ENCODE measurements at places on chromosomes 2 and 18.

- no peak for DNase-seq
Observed at GRCh38 chr2:144453486-144454158, 66.3 kb downstream of the ZEB2 start.

- DNase-seq: no peak
Observed at GRCh38 chr2:46091004-46091403, 206.2 kb upstream of the EPAS1 start.

DNA sequence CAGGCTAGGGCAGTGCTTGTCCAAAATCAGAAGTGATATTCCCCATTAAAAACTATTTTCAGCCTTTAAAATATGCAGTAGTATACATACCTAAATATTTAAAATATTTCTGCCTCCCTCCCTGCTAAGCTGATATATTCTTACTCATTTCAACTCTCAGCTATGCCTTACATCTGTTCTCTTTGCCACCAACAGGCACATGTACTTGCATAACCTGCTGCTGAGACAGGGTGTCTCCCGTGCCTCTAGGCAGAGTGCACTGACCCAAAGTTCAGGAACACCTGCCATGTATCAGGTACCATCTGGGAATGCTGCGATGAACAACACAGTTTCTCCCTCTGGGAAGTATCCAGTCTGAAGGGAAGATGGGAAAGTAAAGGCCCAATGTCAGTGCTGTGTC is 91.7 kb downstream of the STK39 start:
- peak; percentile 57 for DNase-seq

DNA sequence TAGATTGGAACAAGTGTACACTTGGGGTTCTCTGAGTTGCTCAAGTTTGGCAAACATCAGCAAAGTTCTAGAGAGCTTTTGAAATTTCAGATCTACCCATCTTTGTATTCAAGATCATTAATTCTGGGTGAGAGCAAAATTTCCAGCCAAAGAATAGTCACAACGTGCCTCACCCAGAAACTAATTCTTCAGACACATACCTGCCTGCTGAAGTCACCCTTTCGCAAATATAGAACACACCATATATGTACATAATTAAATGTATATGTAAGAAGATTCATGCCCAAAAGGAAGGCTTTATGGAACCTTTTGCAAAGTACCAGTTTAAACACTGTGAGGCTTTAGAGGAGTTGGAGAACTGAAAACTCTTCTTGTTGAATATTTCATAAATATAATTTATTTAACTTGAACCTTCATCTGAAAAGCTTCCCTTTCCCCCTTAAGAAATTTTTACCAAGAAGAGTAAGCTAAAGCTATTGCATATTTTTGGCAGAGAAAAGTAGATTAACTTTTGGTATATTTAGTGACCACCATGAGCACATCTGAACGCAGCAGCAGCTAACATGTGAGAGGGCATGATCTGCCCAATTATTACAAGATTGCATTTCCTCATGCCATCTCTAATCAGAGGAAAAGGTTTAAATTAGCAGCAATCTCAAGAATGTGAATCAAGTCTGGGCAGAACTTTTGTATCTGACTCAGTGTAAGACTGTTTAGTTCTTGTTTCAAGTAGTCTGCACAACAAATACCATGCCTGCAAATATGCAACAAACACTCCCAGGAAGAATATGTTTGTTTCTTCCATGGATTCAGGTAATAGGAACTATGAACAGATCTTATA is 8.2 kb downstream of the RND3 start:
- DNase-seq: no peak

DNA sequence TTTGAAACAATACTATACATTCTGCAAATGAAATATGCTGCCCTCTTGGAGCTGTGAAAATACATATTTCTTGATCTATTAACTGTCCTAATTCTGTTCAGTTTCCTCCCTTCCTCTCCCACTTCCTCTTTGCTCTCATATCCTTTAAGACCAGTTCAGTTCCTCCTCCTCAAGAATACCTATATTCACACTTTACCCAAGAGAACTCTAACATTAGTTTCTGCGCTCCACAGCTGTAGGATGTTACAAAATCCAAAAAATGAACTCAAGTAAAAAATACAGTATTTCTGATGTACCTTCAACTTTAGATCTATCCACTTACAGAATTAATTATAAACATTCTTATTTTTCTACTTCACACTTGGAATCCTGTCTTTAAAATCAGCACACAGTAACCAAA is 5.4 kb downstream of the ITSN2 start:
- DNase-seq: no peak

DNA sequence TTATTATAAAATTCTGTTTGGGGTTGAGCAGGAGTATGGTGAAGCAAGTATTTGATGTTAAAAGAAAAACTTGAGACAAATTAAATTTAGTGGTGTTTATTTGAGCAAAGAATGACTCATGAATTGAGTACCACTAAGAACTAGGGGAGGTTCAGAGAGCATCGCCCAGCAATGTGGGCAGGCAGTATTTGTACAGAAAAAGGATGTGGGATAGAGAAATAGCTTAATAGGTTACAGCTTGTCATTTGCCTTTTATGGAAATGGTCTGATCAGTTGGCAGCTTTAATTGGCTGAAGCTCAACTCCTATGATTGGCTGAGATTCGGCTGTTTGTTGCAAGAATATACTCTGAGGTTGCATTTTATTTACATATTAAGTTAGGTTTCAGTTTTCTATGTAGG is 68.2 kb downstream of the LRATD1 start:
- DNase-seq: no peak

GRCh38 chr2:32277363-32277673 is 386 bp upstream of the YIPF4 start:
- no peak for DNase-seq

GRCh38 chr2:69619725-69620124 is 23.8 kb downstream of the AAK1 start:
- DNase-seq: no peak

- DNase-seq: peak; percentile 39
Observed at GRCh38 chr2:111226876-111227700, 106.4 kb downstream of the BCL2L11 start.

GRCh38 chr2:47675196-47675825 is 107.6 kb upstream of the MSH6 start:
- DNase-seq: no peak

- no peak for DNase-seq
Observed at GRCh38 chr18:69838620-69839411, 108.9 kb downstream of the CD226 start.

- DNase-seq: no peak
Observed at GRCh38 chr2:223815186-223815883, 22.0 kb downstream of the AP1S3 start.

- DNase-seq: no peak
Observed at GRCh38 chr2:47401789-47402554, 984 bp upstream of the MSH2 start.

DNA sequence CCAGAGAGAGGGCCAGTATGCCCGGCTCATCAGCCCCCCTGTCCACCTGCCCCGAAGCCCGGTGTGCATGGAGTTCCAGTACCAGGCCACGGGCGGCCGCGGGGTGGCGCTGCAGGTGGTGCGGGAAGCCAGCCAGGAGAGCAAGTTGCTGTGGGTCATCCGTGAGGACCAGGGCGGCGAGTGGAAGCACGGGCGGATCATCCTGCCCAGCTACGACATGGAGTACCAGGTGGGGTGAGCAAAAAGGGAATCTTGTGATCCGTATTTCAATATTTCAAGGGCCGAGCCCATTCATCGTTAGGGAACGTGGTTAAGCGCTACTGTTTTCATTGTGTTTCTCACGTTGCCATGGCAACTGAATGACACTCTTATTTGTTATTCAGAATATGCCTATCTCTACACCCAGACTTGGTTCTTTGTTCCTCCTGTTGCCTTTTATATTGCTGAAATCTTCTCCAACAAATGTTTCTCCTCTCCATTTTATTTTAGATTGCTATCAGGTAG is 81.5 kb downstream of the NRP2 start:
- no peak for DNase-seq

GRCh38 chr2:127220102-127220767 is at the start of gene CYP27C1:
TSS of gene CYP27C1 (minus strand) at chr2:127220299. CDS start at chr2:127220270, 29 bp downstream.
- DNase-seq: no peak

Data from esophagus muscularis mucosa (tissue), 4 donors.